ENCODE measurements at places on chromosomes 13 and 19.

- DNase-seq: no peak
These were observed 11.0 kb downstream of the PAF1 start for GRCh38 chr19:39379865-39380396.

DNA sequence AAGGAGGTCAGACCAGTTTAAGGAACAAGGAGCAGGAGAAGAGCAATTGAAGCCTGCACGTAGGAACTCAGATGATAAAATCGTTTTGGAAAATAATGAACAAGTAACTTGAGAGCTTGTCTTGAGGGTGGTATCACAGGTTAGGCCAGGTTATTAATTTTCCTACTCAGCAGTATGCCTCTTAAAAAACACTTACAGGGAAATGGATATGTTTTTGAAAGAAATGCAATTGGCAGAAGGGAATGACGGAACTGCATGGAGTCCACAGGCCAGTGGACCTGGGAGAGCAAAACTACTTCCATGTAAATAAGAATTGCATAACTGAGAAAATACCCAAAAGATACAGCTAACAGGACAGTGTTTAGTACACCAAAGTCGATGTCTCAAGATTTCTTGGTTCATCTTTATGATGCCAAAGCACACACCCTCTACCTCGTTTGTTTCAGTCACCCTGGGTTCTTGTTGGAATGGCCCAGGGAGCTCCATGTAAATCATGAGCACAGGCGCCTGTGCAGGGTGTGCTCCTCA is 35.2 kb downstream of the MBNL2 start:
- DNase-seq: no peak

DNA sequence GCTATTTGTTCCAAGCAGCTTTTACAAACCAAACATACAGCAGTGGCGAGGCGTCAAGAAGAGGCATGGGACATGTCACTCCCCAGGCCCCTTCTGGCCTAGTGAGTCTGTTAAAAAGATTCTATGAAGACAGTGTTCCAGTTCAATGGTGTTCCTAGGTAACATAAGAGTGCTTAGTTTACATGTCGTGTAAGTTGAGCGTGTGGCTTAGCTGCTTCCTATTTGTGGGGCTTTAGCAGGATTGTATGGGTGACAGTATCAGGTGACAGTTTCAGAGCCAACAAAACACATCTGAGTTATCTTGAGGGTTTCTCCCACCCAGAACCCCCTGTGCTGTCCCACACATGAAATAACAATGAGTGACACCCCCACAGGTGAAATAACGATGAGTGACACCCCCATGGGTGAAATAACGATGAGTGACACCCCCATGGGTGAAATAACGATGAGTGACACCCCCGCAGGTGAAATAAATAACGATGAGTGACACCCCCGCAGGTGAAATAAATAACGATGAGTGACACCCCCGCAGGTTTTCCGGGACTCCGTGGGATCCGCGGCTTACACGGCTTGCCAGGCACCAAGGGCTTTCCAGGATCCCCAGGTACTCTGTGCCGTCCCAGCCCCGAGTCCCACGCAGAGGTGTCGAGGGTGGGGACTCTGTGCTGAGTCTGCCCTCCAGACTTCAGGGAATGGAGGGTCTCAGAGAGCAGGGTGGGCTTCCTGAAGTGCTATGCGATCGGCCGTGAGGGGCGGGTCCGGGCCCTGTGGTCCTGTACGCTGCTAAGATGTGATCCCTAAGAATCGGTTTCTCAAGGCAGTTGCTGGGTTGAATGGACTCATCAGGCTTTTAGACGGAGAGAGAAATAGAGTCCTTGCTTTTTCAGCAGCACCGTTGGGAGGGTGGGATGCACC is 68.6 kb downstream of the RAB20 start:
- no peak for DNase-seq

DNA sequence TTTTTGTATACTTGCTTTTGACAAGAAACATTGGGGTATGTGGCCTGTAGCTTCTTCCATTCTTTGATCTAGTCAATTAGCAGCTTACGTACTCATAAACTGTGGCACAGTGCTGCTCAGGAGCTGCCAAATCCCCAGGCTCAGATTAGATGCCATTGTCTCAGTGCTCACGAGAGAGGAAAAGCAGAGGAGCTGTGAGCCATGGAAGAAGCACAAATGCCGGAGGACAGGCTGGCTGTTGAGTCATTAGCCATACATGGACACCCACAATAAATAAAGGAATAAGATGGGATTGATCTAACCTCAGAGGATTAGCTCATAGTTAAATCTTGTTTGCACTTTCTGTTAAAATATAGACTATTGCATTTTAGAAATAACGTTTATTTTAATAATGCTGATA is 121.7 kb downstream of the POSTN start:
- DNase-seq: no peak

- DNase-seq: no peak
These were observed 15.1 kb downstream of the DEDD2 start for GRCh38 chr19:42202290-42202880.

DNA sequence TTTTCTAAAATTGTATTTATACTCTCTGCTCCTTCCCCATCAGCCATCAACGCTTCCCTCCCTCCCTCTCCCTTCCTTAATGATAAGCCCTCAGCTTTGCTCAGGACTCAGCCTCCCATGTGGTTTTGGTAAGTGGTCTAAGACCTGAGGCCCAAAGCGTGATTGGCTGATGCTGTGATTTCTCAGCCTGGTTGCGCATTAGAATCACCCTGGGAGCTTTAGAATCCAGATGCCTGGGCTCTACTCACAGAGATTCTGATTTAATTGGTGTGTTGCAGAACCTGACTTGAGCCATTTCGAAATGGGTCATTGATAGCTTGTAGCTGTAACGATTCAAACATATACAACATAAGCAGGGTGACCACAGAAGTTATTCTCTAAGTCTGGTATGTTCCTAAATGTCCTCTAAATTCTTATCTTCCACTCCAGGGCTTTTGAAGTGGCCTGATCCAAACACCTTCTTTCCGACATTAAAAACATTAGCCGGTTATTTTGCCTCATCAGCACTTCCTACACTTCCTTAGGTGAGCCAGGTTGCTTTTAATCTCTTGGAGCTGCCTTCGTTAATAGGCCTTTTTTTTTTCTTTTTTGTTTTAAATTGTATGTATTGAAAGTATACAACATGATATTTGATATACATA is 60.6 kb downstream of the LRCH1 start:
- no peak for DNase-seq

DNA sequence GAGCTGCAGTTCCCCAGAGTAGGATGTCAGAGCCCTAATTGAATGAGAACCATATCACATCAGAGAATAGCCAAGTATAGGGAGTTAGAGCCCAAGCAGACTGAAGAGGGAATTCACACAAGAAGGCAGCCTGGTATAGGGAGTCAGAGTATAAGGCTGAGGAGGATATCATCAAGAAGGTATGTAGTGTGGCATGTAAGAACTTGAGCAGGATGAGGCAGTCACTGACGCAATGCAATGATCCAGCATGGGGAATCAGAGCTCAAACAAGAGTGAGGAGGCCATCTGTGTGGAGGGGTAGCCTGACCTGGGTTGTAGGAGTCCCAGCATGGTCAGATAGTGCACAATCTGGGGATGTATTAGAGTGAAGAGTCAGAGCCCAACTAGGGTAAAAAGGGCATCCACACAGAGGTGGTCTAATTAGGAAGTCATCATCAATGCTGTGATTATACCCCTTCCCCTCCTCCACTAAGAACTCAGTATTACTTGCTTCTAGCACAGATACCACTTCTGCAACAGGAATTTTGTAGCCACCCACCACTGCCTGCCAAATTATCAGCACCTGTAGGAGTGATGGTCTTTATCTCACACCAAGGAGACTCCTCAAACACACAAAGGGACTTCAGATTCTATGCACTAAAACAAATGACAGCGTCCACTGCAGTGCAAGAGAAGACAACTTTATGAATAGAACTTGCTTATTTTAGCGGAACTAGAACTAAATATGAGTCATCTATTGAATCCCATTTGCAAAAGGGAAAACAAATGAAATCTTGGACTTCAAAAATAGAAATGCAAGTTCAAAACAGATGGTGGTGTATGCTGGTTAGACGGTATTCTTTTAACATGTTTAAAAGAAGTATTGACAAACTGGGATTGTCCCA is 107.2 kb downstream of the FNDC3A start:
- no peak for DNase-seq

DNA sequence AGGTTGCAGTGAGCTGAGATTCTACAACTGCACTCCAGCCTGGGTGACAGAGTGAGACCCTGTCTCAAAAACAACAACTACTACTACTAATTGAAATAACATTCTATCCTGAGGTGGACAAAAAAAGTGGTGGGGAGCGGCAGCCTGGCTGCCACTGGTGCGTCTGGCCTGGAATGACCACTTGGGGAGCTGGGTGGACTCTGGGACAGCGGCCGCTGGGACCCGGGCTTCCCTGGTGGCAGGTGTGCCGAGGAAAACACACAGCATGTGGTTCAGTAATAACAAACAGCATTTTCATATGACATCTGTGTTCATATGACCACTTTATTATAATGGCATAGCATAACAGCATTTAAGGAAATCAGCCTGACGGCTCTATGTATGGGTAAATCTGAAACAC is 33.9 kb downstream of the TFDP1 start:
- no peak for DNase-seq

- no peak for DNase-seq
These were observed 290.2 kb downstream of the IRS2 start for GRCh38 chr13:109496216-109496615.

DNA sequence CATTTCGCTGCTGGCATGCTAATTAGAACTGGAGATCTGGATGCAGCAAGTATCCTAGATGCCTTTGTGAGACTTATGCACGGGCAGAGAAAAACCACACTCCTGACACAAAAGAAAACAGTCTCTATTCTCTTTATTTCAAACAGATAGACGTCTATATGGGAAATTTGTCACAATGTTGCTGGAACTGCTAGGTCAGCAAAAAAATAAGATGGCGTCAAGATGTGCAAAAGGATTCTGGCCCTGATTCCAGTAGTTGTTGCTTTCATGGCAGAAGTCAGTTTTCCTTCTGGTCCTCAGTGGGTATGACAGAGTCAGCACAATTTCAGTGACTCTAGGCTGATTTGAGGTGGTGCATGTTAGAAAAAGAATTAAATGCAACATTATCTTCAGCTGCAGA is 1068.0 kb downstream of the SLITRK5 start:
- DNase-seq: no peak

DNA sequence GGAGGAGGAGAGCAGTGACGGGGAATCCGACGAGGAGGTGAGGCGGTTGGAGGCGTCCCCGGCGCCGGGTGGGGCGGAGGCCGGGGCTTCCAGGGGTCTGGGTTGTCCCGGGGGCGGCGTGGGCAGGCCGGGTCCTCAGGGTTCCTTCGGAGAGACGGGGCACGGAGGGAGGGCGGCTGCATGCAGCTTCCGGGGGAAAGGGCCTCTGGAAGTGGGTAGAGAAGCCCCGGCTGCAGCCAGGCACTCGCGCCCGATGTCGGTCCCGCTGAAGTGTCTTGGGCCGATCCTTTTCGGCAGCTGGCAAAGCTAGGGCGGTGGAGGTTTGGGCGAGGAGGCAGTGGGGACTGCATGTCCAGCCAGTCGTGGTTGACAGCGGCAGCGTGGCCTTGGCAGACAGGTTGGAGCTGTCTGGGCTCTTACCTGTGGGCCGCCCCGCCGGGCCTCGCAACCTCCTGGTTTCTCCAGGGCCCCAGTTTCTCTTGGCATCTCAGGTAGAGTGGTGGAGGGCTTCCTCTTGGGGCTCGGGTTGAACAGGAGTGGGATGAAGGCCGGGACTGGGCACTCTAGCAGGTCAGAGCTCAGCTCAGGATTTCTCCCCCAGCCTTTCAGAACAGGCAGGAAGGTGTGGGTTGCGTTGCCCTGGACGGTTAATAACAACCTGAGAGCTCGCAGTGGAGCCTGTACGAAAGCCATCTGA is 690 bp downstream of the KMT2B start:
- peak; percentile 29 for DNase-seq

DNA sequence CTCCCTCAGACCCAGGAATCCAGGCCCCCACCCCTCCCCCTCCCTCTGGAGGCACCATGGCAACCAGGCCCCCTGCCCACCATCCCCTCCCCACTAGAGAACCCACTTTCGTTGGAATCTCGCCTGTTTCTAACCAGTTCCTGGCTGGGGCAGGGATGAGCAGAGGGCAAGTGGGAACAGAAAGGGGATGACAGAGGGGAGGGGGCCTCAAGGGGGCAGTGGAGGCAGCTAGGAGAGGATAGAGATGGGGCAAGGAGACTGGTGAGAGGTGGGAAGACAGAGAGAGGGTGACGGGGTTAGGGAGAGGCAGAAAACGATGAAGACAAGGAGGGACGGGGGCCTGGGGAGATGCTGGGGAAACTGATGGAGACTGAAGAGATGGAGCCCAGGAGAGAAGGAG is 586 bp upstream of the C19orf81 start:
- no peak for DNase-seq

DNA sequence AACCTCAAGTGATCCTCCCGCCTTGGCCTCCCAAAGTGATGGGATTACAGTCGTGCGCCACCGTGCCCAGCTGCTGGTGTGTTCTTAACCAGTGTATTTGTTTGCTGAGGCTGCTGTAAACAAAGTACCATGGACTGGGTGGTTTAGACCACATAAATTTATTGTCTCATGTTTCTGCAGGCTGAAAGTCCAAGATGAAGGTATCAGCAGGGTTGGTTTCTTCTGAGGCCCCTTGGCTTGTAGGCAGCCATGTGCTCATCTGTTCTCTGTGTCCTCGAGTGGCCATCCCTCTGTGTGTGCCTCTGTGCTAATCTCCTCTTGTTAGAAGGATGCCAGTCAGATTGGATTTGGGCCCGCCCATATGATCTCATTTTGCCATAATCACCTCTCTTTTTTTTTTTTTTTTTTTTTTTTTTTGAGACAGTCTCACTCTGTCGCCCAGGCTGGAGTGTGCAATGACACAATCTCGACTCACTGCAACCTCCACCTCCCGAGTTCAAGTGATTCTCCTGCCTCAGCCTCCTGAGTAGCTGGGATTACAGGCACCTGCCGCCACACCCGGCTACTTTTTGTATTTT is 31.8 kb downstream of the PEX11G start:
- DNase-seq: no peak

DNA sequence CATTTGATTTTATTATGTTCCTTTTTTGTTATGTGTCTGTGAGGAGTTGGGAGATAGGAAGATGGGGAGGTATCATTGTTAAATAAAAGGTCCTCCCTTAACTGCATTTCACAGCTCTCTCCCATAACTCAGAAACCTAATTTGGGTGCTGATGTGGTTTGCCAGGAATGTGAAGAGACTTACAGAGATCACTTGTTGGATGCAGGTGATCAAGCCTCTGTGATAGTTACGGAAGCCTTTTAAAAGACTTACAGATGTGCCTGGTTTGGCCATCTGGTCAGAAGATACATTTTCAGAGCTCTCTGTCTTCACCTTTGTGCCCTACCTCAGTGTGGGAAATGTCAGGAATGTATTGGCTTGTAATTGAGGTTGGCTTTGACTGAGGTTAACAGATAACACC is 146.1 kb downstream of the STOML3 start:
- no peak for DNase-seq

GRCh38 chr13:65943708-65944107 is 1286.4 kb downstream of the PCDH9 start:
- DNase-seq: no peak

GRCh38 chr13:49021953-49022352 is 46.2 kb downstream of the FNDC3A start:
- DNase-seq: no peak

GRCh38 chr19:35908973-35909683 is 1.0 kb upstream of the TYROBP start:
- no peak for DNase-seq

- DNase-seq: no peak
These were observed 586.5 kb downstream of the SLITRK5 start for GRCh38 chr13:88257706-88258105.

Measured in effector CD8-positive, alpha-beta T cell (primary cell).